Midbrain (tissue), 1 donor: ENCODE measurements at places on chromosomes 2 and 18.

DNA sequence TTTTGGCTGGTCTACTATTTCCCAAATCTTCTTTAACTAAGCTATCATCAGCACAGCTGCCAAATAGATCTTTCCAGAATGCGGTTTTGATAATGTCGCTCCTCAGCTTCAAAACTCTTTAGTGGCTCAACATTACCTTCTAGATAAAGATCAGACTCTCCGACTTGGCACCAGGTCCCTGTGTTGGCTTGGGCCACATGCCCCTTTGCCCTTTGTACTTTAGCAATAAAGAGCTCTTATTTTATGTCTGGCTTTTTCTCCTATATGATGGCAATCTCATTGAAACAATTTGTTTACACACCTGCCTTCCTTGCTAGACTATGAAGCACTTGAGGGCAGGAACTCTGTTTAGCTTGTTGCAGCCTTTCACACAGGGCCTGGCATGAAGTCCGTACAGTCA, 128.9 kb upstream of the GATA6 start:
- DNase-seq: no peak

DNA sequence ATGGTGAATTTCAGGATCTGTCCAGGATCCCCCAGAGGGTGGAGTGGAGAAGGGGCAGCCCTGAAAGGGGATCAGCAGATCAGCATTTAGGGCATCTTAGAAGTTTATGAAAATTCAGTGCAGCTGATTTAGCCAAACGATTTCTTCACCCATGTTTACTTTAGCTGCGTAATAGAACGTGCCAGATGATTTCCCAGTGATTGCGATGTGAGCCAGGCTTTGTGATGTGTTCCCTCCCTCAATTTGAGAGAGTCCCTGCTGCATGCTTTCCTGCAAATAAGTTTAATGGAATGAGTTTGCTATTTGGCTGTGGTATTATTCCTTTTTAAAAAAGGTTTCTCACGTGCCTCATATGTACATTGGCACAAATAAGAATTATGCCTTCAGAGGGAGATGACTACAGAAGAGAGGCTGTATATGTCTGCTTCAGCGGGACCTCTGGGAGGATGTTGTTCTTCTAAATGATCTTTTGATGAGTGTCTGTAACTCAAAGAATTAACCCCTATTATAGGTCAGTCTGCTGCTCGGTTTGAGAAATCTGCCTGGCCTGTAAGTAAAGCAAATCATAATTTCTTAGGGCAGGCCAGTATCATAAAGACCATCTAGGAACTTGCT, 111.9 kb downstream of the MRO start:
- no peak for DNase-seq

DNA sequence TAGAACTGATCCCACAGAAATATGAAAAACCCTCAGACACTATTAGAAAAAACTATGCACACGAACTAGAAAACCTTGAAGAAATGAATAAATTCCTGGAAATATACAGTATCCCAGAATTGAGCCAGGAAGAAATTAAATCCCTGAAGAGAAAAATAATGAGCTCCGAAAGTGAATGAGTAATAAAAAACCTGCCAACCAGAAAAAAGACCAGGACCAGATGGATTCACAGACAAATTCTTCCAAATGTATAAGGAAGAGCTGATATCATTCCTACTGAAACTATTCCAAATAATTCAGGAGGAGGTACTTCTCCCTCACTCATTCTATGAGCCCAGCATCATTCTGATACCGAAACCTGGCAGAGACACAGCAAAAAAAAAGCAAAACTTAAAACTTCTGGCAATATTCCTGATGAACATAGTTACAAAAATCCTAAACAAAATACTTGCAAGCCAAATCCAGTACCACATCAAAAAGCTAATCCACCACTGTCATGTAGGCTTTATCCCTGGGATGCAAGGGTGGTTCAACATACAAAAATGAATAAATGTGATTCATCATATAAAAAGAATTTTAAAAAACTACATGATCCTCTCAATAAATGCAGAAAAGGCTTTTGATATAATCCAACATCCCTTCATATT, 1397.6 kb upstream of the DDX18 start:
- DNase-seq: no peak

- no peak for DNase-seq
These were observed 13.8 kb upstream of the YWHAQ start for GRCh38 chr2:9644603-9645002.

DNA sequence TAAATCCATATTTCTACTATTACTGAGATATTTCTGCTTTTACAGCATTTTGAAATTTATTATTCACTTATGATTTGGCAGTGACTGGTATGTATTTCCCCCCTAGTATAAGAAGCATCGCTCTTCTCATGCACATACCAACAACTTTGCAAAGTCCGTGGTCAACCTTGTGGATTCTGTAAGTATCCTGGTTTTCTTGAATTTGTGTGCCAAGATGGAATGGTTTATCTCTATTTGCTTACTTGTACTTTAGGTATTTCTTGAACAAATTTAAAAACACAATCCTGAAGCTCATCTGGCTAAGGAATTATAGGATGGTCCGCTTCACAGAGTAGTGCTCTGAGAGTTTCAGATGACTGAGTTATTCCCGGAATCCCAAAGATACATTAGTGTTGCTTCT, 85.0 kb upstream of the FAM237A start:
- no peak for DNase-seq

GRCh38 chr2:127451981-127452380, 33.8 kb downstream of the PROC start:
- no peak for DNase-seq

DNA sequence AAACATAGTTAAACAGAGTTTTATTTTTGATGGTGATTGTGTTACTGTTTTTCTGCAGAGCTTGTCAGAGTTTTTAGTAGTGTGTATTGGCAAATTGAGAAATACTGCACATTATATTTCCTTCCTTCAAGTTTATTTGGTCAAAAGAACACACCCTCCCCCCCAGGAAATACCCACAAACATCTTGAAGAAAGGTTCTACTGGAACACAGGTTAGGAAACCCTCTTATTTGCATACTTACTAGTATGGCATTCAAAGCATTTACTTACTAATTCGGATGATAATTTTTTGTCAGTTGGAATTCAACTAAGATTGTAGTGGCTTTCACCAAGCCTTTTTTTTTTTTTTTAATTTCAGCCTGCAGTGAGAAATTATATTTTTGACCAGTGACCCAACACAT, 9.1 kb downstream of the CAB39 start:
- DNase-seq: no peak

- no peak for DNase-seq
These were observed 2.1 kb downstream of the MLPH start for GRCh38 chr2:237488901-237489860.

GRCh38 chr2:233944269-233944668, 27.1 kb downstream of the TRPM8 start:
- no peak for DNase-seq
